ENCODE measurements at places on chromosomes 7 and 10.

- DNase-seq = no peak
Observed at GRCh38 chr7:141462958-141463357, 88.3 kb upstream of the AGK start.

DNA sequence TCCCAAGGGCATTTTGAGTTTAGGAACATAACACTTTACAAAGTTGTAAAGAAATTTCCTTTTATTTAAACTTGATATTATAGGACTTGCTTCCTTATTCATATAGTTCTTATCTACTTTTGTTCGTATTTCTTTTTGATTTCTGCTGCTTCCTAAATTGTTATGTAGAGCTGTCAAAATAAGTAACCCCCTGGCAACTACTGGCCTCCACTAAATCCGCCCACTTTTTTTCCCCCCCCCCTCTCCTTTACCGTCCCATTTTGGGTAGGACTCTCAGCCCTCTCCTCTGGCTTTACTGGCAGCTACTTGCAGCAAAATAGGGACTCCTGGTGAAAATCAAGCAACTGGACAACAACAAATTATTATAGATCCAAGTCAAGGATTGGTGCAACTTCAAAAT is 1.1 kb downstream of the SP4 start:
- no peak for DNase-seq

DNA sequence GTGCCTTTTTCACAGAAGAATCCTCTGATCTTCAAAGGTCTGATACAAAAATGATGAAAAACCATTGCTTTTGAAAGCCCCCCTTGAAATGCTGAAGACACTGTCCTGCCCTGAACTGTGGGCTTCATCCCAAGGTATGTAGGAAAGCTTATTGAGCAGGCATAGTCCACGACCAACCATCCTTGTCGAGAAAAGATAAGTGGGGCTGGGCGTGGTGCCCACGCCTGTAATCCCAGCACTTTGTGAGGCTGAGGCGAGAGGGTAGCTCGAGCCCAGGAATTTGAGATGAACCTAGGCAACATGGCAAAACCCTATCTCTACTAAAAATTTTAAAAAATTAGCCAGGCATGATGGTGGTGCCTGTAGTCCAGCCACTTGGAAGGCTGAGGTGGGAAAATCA is 25.6 kb downstream of the TACR2 start:
- no peak for DNase-seq

GRCh38 chr7:30276203-30276900 is 8.0 kb upstream of the ZNRF2 start:
- DNase-seq = peak; percentile 15

DNA sequence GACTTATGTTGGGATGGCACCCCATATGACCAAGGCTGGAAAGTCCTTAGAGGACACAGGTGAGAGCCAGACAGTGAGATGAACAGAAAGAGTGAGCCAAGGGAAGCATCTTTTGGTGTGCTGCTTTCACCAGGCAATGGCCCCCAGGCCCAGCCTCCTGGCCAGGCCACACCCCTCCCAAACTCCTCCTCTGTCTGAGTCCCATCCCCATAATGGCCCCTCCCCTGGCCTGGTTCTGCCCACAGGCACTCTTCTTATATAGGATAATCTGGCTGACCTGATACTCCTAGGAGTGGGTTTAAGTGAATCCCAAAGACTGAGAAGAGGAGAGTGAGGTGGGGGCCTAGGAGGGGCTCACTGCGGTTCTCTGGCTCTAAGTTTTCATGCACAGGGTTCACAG is 252.5 kb downstream of the RPS24 start:
- DNase-seq = no peak

- no peak for DNase-seq
Observed at GRCh38 chr10:43594944-43595589, 11.2 kb upstream of the ZNF485 start.

- peak; percentile 27 for DNase-seq
Observed at GRCh38 chr10:79069325-79070080, 737 bp downstream of the ZMIZ1 start.

DNA sequence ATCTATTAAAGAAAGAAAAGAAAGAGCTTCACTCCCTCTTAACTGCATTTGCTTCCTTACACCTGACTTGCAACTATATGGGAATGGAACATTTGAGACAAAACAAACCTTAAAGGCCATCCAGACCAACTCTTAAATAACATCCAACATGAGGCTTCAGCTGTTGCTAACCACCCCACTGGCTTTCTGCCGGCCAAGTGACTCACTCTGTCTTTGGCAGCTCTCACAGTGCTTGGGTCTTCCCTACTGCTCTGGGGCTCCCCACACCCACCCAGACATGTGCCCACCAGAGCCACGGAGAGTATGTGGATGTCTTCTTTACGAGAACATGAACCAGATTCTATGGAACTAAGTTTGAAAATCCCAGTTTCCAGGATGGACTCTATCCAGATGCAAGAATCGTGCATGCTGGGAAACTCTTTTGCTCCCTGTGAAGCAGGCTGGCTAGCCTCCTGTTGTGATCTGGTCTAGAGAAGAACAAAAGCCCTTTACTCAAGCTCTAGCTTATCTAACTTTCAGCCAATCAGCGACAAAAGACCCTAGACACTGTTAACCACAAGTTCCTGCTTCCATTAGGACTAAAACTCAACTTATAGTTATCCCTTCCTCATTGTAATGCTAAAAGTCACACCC is 245.7 kb downstream of the TCERG1L start:
- no peak for DNase-seq

DNA sequence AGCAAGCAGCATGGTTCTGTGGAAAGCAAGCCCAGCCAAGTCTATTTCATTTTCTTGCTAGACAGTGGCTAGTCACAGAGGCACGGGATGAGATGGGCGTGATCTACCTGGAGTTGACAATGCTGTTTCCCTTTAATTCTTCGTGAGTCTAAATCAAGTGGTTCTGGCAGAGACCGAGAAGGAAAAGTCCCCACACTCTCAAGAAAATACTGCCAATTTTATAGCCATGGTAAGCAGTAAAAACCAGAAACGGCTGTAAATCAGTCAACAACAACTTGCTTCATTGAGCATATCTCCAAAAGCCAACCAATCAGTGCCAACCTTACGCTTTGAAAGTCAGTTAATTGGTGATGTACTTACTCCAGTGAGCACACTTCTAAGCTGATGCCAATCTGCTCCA is 223.4 kb downstream of the SEC23IP start:
- DNase-seq = no peak

DNA sequence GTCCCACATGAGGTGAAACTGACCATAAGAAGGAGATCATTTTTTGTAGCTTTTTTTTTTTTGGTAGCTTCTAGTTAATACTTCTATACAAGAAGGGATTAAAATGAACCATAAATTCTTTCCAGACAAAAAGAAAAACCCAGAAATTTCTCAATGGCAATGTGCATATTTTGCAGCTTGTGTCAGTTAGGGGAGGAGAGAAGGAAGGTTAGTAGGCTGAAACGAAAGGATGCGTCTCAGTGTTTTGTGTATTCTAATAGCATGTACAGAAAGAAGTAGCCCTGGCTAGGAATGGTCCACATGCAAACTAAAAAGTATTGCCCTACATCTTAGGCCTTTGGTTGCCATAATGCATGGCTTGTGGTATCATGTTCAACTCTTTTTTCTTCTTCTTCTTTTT is 90.6 kb downstream of the CACNB2 start:
- no peak for DNase-seq

DNA sequence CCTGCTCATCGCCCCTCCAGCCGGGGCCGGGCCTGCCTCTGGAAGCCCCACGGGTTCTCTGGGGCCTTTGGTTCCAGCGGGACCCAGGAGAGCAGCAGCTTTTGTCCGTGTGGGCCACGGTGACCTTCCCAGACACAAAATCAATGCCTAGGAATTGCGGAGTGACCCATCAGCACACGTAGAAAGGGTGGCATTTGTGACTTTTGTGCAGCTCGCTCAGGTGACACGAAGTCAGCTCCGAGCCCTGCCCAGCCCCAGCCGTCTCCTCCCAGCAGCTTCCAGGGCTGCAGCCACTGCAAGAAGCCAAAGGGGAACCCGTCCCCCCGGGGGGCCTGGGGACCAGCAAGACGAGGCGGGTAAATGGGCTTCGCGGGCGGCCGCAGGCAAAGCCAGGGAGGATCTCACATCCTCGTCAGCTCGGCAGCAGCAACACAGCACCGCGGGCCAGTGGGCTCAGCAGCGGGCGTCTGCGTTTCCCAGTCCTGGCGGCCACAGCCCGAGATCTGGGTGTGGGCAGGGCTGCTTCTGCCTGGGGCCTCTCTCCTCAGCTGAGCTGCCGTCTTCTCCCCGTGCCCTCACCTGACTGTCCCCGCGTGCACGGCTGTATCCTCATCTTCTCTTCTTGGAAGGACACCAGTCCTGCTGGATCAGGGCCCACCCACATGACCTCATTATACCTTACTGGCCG is 88.5 kb downstream of the PAXIP1 start:
- no peak for DNase-seq

GRCh38 chr10:6917125-6917524 is 337.0 kb upstream of the PRKCQ start:
- DNase-seq = no peak

DNA sequence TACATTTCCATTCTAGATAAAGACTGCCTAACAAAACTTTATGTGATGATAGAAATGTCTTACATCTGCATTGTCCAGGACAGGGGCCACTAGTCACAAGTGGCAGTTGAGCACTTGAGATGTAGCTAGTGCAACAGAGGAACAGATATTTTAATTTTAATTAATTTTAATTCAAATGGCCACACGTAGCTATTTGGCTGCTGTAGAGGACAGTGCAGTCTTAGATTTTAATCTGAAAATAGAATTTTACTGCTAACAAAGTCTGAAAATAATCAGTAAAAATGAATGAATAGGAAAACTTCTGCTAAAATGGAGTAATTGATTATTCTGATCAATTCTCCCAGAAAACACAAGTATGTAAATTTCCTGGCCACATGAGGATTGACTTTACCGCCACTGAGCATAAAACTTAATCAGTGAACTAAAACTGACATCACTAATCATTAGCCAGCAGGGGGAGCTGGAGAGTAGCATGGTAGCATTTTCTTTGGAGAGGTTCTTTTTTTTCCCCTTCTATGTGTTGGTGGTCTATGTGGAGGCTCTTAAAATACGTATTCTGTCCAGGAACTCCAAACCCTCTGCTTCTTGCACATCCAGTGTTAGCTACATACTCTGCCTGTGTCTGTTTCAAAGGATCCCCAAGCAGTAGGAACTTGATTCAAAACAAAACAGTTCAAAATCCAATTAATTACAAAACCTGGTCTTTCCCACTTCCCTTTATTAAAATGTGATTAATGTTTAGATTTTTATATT is 52.1 kb downstream of the TSPAN12 start:
- DNase-seq = peak; percentile 29

- DNase-seq = no peak
Observed at GRCh38 chr10:113550365-113550764, 2.5 kb upstream of the HABP2 start.

DNA sequence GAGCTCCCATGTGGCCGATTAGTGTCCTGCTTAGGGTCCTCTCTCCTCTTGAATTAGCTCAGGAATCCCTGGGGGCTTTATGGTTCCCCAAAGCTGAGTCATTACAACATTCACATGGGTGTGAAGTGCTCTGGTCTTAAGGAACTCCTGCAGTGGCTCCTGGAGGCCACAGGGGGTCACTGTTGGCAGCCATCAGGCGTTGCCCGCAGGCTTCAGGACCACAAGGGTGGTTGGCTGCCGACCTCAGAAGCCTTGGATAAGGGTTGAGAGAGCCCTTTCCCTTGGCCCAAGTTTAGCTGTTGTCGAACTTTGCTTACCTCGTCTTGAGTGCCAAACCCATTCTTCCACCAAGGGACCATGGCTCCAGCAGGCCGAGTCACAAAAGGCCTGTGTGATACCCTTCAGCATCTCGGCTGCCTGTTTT is 61.7 kb downstream of the SH2D4B start:
- no peak for DNase-seq

GRCh38 chr7:149450821-149451220 is 10.0 kb downstream of the ZNF777 start:
- DNase-seq = no peak

All from T-helper 1 cell (primary cell).